T-cell (primary cell): ENCODE measurements at places on chromosomes 1 and 21. TPM values are rescaled to one million over a fixed set of nuclear protein-coding genes. Genes with fewer than 3 reads are reported as not detected.

DNA sequence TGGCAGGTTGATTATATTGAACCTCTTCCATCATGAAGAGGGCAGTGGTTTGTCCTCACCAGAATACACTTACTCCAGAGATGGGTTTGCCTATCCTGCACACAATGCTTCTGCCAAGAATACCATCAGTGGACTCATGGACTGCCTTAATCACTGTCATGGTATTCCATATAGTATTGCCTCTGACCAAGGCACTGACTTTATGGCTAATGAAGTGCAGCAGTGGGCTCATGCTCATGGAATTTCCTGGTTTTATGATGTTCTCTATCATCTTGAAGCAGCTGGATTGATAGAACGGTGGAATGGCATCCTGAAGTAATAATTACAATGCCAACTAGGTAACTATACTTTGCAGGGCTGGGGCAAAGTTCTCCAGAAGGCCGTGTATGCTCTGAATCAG, 16.6 kb upstream of the GBP6 start:
- H3K4me3 ChIP-seq = no peak overlapping the region
- H3K36me3 ChIP-seq = no peaks in the 10 kb centered on the region
- no peaks in the 10 kb centered on the region for H3K27me3 ChIP-seq
- H3K4me1 ChIP-seq = no peaks in the 10 kb centered on the region

DNA sequence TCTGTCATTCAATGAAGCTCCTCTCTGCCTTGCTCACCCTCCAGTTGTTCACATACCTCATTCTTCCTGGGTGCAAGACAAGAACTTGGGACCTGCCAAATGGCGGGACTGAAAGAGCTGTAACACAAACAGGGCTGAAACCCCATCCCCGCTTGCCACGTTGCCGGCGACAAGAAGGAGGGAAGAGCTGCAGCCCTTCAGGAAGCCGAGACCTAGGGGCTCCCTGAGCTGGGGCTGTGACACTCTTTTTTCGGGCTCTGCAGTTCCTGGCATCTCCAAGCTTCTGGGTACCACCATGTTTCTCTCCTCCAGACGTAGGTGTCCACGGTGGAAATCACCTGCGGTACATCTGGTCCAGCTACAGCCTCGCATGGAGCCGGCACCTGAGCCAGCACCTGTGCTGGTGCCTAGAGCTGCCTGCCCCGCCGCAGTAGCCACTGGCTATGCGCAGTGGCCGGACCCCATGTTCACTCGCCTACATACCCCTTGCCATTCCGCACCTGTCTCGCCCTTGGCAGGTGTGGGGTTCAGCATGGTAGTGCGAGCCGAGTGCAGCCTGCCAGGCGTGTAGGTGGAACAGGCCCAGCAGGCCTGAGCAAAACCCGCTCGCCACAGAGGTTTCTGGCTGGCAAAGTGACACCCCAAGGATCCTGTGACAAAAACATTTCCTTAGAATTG, 367.0 kb upstream of the NEGR1 start:
- no peak overlapping the region for H3K4me3 ChIP-seq
- DNase-seq = no peak
- no peaks in the 10 kb centered on the region for H3K4me1 ChIP-seq

The RNF223 gene
- total RNA-seq = not detected

The HES3 gene
- not detected for total RNA-seq

DNA sequence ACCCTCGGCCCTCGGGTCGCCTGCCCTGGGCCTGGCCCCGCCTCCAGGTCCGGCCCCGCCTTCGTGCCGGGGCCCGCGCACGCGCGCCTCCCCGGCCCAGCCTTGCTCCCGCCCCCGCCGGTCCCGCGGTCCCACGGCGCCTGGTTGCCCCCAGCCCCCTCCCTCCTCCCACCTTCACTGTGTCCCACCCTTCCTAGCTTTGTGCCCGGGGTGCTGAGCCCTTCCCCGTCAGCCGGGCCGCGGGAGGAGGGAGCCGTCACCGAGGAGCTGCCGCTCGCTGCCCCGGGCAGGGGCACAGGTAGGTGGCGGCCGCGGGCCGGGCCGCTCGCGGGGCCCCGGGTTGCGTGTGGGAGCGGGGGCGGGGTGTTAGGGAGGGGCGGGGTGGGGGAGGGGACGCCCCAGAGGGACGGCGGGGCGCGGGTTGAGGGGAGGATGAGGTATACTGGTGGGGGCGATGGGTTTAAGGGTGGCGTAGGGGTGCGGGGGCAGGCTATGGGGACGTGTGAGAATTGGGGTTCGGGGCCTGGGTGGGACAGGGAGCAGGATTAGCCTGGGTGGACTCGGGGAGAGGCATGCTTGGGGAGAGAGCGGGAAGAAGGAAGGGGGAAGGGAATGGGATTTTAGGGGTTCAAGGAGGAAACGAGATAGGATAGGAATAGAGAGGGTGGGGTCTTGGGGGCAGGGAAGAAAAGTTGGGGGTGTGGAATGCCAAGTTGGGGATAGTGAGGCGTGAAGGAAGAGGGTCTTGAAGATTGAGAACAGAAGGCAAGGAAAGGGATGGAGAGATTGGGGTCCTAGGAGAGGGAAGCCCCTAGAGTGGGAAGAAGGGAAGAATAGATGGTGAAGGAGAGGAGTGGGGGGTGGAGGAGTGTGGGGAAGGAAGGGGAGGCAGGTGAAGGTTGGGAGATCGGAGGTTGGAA, at the start of gene LRRC42:
TSS of gene LRRC42 (plus strand) at position 99 of the 920 bp plus-strand sequence. CDS start 5,650 bp downstream, outside the sequence.
- peak within 1 kb of the TSS; percentile 84 for H3K4me3 ChIP-seq
- peak within 1 kb of the TSS; percentile 75 for H3K27ac ChIP-seq
- H3K36me3 ChIP-seq = no peaks in the 10 kb centered on the region

GRCh38 chr1:206768472-206769303, 1.9 kb upstream of the IL19 start:
- H3K27ac ChIP-seq = peak overlapping the region; percentile 60
- peaks cover 53% of the 10 kb centered on the region for H3K4me1 ChIP-seq
- DNase-seq = no peak
- H3K4me3 ChIP-seq = no peak overlapping the region
- no peaks in the 10 kb centered on the region for H3K27me3 ChIP-seq
- no peaks in the 10 kb centered on the region for H3K36me3 ChIP-seq

DNA sequence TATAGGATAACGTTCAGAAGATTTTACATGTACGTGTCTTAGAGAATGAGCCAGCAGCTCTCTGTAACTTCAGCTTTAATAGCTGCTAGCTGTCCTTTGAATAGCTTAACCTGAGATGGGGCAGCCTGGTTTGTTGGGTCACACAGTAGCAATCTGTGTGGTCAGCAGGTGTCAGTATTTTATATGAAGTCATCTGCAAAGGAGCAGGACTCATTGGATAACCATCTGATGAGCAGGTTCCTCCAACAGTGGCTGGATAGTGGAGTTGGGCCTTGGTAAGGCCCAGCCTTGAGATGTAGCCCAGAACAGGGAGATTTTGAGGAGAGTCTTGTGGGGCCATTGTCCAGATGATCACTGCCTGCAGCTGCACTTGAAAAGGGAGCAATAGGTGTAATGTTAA, 6.4 kb downstream of the GSTM5 start:
- DNase-seq = no peak
- peaks cover 16% of the 10 kb centered on the region for H3K27me3 ChIP-seq
- no peak overlapping the region for H3K27ac ChIP-seq

GRCh38 chr1:155977690-155978324, 540 bp downstream of the ARHGEF2 start:
- peak overlapping the region; percentile 91 for H3K4me3 ChIP-seq
- no peak for DNase-seq
- H3K36me3 ChIP-seq = peaks cover 15% of the 10 kb centered on the region

The INKA2 gene
- total RNA-seq = 2.7 TPM

The SLC6A17 gene
- not detected for total RNA-seq

GRCh38 chr1:85864727-85865126, 156.5 kb upstream of the ZNHIT6 start:
- H3K4me1 ChIP-seq = no peaks in the 10 kb centered on the region
- no peak for DNase-seq
- no peaks in the 10 kb centered on the region for H3K36me3 ChIP-seq
- no peak overlapping the region for H3K4me3 ChIP-seq
- no peaks in the 10 kb centered on the region for H3K27me3 ChIP-seq

DNA sequence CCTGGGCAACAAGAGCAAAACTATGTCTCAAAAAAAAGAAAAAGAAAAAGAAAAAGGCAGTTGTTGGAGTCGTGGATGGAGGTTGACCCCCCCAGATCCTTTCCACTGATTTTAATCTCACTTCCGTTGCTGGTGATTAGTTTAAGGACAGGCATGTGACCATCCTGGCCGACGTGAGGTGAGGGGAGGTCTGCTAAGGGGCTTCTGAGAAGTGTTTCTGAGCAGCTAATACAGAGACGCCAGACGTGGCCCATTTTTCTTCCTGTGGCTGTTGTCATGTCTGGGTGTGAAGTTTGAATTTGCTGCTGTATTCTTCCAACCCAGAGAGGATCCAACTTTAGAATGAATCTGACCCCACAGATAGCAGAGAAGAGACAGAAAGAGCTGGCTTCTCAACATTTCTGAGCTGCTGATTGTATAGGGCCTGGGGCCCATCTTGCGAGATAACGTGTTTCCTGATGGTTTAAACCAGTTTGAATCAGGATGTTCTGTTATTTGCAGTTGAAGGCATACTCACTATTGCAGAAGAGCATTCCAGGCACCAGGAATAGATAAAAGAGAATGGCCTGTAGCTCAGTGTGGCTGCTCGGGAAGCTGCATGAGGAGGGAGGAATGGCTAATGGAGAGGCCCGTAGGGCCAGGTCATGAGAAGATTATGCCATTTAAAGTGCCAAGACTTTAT, 22.8 kb upstream of the SSBP3 start:
- no peaks in the 10 kb centered on the region for H3K27me3 ChIP-seq
- H3K36me3 ChIP-seq = no peaks in the 10 kb centered on the region
- DNase-seq = no peak
- H3K4me3 ChIP-seq = no peak overlapping the region

DNA sequence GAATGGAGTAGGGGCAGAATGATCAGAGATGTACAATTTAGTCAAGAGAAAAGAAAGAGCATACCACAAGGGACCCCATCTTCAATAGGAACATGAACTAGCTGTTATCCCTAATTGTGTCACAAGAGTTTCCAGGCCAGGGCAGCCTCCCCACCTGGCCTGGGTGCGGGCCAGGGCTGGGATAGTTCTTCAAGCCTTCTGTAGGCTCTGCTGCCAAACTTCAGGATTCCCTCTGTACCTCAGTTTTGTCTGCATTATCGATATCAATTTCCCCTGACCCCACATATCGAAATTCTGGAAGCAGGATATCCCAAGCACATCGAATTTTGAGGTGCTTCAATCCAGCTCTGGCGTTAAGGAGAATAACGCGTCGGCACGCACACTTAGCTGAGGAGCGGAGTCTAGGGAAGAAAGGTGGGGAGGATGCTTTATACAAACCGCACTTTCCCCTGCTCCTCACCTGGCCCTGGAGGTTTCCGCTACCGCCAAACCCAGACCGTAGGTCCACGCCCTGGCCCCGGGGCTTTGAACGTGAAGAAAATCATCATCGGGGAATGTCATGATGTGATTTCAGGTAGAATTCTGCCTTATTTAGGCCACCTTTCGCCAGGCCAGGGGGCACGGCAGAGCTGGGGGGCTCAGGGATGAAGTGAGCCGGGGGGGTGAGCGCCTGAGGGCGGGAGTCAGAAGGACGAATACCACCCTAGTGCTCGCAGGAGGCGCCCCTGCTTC, 7.4 kb downstream of the HLX start:
- peaks cover 79% of the 10 kb centered on the region for H3K27me3 ChIP-seq
- no peak for DNase-seq
- no peak overlapping the region for H3K4me3 ChIP-seq
- H3K36me3 ChIP-seq = no peaks in the 10 kb centered on the region

- H3K27ac ChIP-seq = no peak overlapping the region
- peak; percentile 68 for DNase-seq
- no peaks in the 10 kb centered on the region for H3K27me3 ChIP-seq
- H3K4me1 ChIP-seq = no peaks in the 10 kb centered on the region
- H3K36me3 ChIP-seq = no peaks in the 10 kb centered on the region
These were observed 6.2 kb downstream of the S100A7A start for GRCh38 chr1:153422450-153423068.

- no peak for DNase-seq
- no peaks in the 10 kb centered on the region for H3K36me3 ChIP-seq
- no peaks in the 10 kb centered on the region for H3K27me3 ChIP-seq
- no peak overlapping the region for H3K27ac ChIP-seq
These were observed 47.8 kb upstream of the LAMC2 start for GRCh38 chr1:183138301-183138700.

- no peaks in the 10 kb centered on the region for H3K27me3 ChIP-seq
- no peak overlapping the region for H3K4me3 ChIP-seq
- no peaks in the 10 kb centered on the region for H3K4me1 ChIP-seq
- no peaks in the 10 kb centered on the region for H3K36me3 ChIP-seq
These were observed 97.9 kb downstream of the CSMD2 start for GRCh38 chr1:34066981-34067603.

The ASTN1 gene
- not detected for total RNA-seq

DNA sequence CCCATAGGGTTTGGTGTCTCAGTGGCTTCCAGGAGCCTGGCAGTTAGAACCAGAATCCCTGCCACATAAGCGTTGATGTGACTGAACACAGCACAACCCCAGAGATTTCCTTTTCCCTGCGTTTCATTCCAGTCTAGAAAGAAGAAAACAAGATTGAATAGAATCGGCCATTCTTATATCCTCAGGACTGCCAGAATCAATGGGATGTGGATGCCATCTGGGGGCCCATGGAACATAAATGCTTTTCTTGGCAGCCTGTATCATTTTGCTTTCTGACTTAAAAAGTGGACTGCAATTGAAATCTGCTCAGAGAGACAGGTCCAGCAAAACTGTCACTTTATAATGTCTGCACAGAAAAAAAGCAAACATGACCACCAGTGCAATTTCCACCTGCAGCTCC, 80.3 kb downstream of the DISC1 start:
- peaks cover 2% of the 10 kb centered on the region for H3K36me3 ChIP-seq
- H3K4me1 ChIP-seq = no peaks in the 10 kb centered on the region
- no peak overlapping the region for H3K27ac ChIP-seq
- no peak for DNase-seq
- H3K27me3 ChIP-seq = no peaks in the 10 kb centered on the region

DNA sequence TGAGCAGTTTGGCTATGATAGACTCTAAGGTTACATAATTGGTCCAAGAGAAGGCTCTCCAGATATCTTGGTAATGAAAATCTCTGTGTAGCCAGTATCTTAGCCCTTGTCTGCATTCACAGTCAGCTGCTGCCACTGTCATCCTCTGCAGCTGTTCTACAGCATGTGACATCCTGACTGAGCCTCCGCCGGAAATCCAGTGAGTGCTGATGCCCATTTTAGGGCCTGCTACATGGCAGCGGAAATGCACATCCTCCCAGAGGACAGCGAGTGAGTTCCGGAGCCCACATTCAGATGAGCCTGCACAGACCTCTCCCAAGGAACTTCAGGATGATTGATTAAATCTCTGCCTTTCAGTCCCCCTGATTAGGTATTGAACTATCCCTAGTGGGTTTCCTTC, 237.1 kb downstream of the HHIPL2 start:
- no peak overlapping the region for H3K27ac ChIP-seq
- H3K27me3 ChIP-seq = no peaks in the 10 kb centered on the region
- H3K36me3 ChIP-seq = no peaks in the 10 kb centered on the region
- no peak overlapping the region for H3K4me3 ChIP-seq
- DNase-seq = peak; percentile 5

The TEKT2 gene
- not detected for total RNA-seq

GRCh38 chr1:236099355-236099974, 34.6 kb upstream of the NID1 start:
- H3K27me3 ChIP-seq = no peaks in the 10 kb centered on the region
- no peaks in the 10 kb centered on the region for H3K36me3 ChIP-seq
- DNase-seq = no peak
- no peak overlapping the region for H3K27ac ChIP-seq

The FNDC10 gene
- total RNA-seq = 6.2 TPM

GRCh38 chr1:1173793-1174415, at the start of gene TTLL10:
Gene TTLL10 (plus strand): TSS chr1:1173880. CDS start chr1:1179216, 5,336 bp downstream.
- H3K36me3 ChIP-seq = no peaks in the 10 kb centered on the region
- H3K4me3 ChIP-seq = peak within 1 kb of the TSS; percentile 32
- peak; percentile 35 for DNase-seq

- H3K27ac ChIP-seq = no peak overlapping the region
- no peaks in the 10 kb centered on the region for H3K36me3 ChIP-seq
- no peak overlapping the region for H3K4me3 ChIP-seq
- DNase-seq = no peak
- H3K4me1 ChIP-seq = no peaks in the 10 kb centered on the region
These were observed 127.2 kb upstream of the ATP1B1 start for GRCh38 chr1:168979276-168979675.
